Activated CD4-positive, CD25-positive, alpha-beta regulatory T cell (primary cell): ENCODE measurements at places on chromosomes 1 and 21.

DNA sequence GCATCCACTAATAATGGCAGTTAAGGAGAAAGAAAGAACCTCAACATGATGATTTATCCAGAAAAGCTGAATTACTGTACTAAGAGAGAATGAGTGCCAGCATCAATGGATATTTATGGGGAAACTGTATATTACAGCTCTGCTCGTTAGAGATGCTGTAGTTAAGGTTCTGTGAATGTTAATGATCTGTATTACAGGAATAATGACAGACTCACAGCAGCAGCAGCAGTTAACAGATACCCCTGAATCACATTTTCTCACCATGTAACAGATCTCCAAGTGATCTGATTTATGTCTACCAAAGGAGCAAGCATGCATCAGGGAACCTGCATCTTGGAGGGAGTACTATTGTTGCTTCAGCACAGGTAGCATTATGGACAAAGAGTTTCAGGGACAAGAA, 80.6 kb upstream of the C8B start:
- no peak for DNase-seq

DNA sequence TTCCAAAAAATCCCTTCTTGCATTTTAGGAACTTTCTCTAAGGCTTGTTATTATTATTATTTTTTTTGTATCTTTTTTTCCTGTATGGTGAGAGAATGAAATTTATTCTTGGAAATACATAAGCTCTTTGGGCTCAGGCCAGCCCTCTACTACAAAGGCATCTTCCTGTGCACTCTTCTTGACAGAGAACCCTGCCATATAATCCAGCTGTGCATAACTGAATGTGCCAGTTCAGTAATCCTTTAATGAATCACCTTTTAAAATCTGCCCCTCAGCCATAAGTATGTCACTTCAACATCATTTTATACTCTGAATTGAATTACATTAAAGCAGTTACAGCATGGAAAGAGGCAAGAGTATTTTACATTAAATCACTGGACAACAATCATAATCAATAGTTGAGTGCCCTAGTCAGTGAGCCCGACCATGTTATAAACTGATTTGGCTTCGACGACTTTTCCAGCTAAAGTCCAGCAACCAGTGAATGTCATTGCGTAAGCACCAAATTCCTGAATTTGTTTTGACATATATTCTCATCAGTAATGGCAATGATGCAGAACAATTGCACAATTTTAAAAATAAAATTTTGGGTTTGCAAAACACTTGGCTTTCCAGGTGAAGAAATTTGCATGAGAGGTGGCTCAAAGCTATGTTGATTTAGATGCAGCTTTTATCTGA, 59.2 kb upstream of the KCNK2 start:
- no peak for DNase-seq

- peak; percentile 4 for DNase-seq
These were observed 26.6 kb upstream of the RGS13 start for GRCh38 chr1:192609110-192610079.

GRCh38 chr1:33211972-33212371, 30.1 kb upstream of the TRIM62 start:
- DNase-seq = no peak

DNA sequence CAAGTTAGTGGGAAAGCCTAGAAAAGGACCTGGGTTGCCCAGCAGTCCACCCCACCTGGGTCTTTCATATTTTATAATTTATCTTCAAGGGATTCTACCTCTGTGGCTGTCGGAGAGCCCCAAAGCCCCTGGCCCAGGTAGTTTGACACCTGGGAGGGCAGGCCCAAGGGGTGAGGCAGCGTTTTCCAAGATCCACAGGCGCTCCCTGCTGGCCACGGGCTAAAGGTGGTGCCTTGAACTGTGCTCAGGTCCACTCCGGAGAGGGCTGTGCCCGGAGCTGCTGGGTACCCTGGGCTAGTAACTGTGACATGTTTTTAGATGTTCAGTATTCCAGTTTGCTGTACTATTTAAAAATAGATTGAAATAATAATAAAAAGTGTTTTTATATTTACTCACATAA, 37.2 kb upstream of the CRNN start:
- DNase-seq = no peak

DNA sequence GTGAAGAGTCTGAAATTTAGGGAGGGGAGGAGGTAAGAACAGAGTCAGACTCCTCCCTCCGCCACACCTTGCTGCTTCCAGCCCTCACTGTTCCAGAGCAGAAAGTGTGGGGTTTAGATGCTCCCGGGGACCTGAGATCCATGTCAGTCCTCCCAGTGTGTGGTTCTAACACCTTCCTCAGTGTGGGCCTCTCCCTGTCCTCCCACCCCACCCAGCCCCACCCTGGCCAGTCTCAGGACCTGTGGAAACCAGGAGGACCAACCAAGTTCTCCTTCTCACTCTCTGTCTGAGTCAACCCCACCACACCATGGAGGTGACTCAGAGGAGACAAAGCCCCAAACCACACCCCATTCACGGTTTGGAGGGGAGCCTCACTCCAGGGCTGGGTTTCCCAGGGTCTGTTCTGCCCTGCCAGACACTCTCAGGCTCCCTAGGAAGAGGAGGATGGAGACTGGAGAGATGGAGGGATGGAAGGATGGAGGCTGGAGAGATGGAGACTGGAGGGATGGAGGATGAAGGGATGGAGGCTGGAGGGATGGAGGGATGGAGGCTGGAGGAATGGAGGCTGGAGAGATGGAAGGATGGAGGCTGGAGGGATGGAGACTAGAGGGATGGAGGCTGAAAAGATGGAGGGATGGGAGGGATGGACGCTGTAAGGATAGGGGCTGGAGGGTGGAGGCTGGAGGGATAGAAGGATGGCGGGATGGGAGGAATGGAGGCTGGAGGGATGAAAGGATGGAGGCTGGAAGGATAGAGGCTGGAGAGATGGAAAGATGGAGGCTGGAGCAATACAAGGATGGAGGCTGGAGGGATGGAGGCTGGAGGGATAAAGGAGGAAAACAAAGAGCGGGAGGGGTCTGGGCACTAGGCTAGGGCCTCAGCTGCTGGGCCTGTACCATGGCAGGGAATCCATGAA, 100.9 kb upstream of the RUNX3 start:
- DNase-seq = peak; percentile 43

DNA sequence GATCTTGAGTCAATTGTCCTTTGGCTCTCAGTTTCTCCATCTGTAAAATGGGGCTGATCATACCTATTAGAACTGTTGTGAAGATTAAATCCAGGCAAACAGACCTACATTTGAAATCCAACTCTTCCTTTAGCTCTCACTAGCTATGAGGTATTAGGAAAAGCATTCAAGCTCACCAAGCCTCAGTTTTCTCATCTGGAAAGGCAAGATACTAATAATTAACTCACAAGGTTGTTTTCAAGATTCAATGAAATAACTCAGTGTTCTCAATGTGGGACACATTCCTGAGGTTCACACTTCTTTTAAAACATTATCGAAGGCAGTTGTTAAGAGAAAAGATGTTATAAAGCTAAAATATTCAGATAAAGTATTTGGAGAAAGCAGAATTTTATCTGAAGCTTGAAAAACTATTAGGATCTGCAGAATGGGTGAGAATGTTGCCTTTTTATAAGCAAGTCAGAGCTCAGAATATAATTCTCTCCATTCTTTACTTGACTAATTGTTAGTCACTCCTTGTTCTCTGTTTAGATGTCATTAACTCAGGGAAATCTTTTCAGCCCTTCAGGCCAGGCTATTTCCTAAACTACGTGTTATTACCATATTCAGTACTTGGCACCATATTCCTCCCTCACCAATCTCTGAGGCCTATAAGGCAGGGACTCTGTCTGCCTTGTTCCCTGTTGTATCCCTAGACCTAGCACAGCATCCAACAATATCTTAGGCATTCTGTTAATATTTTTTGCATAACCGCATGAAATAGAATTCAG, 72.0 kb upstream of the VAV3 start:
- no peak for DNase-seq

GRCh38 chr1:153610811-153611301, 2.1 kb downstream of the S100A16 start:
- no peak for DNase-seq

DNA sequence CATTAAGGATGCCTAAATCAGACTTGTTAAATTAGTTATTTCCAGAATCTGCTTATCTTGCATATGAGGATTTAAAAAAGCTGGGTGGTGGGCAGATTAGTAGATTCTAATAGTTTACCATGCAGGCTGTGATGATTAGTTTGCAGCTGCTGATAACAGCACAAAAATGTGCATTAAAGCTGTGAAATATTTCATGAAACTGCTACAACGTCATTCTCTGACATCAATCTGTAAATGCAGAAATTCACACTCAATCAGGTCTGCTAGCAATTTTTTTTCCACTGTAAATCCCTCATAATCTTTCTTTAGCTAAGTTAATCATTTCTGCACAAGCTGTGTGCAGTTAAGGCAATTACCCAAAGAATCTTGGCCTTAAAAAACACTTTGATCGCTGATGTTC, 9.3 kb upstream of the RPE65 start:
- no peak for DNase-seq
